ENCODE measurements at places on chromosomes 5 and 9.

DNA sequence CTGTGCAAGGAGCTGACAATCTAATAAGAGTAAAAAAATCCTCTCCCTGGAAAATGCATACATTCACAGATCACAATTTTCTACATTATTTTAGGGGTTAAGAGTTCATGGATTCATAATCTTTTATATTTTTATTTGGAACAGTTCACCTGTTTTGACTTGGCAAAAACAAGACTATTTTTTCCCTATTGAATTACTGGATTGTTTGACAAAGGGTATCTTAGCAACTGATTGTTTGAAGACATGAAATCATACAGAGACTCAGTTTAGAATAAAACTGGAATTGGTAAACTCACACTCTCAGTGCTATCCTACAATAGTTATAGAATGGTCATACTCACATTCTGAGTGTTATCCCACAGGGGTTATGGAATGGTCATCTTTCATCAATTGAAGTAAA lies 358.2 kb upstream of the PTGER4 start:
- DNase-seq = no peak

GRCh38 chr9:75432888-75433287 lies 344.6 kb downstream of the OSTF1 start:
- DNase-seq = no peak

- no peak for DNase-seq
These were observed 18.7 kb upstream of the GRPEL2 start for GRCh38 chr5:149326611-149327010.

- DNase-seq = no peak
These were observed 4.4 kb downstream of the SPRY4 start for GRCh38 chr5:142320430-142320738.

- peak; percentile 66 for DNase-seq
These were observed 72.7 kb downstream of the ZFAND5 start for GRCh38 chr9:72292256-72292682.

DNA sequence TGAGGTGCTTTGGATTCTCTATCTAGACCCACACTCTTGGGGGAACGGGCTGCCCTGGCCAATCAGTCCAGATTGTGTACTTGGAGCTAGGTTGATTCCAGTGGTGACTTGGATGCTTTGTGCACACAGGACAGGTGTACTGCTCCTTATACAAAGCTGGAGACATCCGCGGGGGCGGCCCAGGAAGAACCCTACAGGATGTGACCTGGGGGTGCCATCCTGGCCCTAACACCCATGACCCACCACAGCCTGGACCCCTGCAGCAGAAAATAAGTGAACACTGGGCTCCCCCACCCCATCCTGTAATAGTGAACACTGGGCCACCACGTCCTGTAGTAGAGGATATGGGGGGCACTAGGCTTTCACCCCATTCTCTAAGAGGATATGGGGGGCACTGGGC lies 12.1 kb upstream of the PLEKHG4B start:
- no peak for DNase-seq

GRCh38 chr5:98519571-98519970 lies 253.9 kb upstream of the RGMB start:
- DNase-seq = no peak

DNA sequence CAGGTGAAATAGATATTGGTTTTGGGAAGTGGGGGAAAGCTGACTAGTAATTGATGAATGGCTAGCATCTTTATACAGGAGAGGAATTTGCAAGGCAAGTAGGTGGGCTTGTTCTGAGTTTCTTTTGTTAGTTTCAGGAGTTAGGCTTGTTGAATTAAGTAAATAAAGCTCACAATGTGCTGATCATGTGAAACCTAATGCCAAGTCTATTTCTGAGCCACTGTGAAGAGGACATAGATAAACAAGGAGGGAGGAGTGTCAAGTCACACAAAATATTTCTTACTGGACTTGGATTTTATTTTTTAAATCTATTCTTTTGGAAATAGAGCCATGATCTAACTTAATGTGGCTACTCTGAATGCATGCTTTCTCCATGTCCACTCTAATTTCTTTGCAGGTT lies 19.9 kb downstream of the GDA start:
- DNase-seq = no peak

DNA sequence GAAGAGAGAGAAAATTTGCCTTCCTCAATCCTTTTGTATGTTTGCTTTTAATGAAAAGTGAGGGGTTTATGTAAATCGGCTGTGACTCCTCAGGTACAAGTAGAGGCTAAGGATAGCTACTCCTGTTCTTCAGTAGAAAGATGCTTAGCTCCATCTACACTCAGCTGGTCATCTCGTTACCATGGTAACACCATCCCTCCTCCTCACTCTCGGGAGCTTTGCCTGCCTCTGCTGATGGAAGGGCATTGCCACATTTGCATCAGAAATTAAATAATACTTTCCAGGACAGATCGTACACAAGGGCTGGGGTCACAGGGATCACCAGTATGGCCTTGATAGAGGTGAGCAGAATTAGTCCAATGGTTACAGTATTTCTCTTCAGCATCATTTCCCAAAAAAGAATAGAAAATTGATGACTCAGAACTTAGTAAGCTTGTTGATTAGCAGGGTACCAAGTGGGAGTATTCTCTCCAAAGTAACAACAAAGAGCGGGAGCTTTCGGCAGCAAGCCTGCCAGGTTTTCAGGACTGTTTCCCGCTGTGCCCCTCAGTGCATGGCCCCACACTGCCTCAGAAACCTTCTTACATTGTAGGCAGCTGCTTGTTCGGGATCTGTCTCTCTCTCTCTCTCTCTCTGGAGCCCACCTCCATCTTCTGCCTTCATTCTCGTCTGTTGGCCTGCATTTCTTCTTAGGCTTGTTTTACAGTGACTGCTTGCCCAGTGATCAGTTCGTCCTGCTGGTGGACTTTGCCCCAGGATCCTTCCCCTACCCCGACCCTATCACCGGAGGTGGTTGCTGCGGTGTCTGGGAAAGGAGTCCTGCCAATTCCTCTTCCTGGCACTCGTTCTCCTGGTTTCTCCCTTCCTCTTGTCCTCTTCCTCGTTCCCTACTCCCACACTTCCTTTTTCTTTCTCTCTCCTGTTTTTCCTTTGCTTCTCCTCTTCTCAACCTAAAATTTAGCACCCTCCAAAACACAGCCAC lies 51.9 kb upstream of the SNAPC3 start:
- peak; percentile 20 for DNase-seq

DNA sequence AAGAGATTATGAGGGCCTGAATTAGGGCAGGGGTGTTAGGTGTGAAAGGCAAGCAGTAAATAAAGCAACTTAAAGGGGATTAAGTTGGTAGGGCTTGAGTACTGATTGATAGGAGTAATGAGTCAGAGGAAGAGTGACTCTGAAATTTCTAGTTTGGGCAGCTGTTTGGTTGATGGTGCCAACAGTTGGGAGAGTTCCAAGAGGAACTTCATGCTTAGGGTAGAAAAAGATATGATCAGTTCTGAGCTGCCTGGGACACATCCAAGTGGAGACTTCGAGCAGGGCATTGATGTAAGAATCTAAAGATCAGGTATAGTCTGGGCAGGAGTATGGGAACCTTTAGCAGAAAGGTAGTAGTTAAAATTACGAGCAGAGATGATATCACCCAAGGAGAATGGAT lies 10.2 kb downstream of the MAMDC2 start:
- no peak for DNase-seq

DNA sequence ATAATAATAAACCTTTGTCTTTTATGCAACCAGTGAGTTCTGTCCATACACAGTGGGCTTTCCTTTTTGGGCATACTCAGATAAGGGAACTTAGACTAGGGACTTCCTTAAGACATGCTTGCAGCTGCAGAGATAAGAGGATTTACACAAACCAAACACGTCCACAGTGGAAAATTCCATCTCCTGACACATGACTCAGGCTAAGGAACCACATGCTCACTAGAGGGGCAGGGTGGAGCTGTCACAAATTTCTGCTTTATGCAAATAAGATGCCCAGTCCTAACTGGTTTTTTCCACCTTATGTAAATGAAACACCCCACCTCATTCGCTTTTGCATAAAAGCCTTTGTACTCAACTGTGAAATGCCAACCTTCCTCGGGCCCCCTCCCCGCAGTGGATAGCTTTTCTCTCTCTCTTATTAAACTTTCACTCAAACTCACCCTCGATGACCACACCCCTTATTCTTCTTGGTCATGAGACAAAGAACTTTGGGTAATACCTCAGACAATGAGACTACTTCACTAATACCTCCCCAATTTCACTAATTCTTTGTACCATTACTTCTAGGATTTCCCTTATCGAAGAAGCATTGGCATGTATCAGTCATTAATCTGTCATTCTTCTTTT lies 170.3 kb upstream of the FTMT start:
- peak; percentile 33 for DNase-seq

DNA sequence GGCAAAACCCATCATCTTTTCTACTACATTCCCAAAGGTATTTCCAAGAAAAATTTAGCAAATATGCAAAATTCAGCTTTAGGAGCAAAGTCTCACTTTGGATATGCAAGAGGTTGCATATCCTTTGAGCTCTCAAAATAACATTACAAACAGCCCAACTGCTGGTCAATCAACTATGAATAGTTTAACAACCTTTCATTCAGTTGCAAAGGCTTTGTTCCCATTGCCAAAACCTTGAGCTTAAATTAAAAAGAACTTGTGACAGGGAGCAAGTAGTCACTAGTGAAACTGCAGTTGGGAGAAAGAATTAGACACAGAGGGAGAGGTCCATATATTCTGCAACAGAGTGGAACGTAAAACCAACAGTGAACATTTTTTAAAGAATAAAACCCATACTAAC lies 8.8 kb downstream of the ZNF608 start:
- no peak for DNase-seq

DNA sequence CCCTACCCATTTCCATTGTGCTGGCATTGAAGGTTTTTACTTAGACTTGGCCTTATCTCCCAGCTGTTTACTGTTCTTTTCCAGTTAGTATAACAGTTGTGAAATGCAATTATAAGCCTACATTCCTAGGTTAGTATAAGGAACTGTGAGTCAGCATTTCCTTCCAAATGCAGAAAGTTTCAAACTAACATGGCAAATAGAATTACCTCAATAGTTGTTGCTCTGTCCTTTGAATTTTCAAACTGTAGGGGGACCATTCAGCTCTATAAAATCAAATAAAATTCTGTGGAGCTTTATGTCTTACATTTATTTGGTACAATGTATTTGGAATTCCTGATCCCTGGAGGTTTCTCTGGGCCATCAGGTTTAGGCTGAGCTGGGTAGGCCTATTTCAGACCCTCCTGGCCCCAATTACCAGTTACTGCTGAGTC lies 47.2 kb downstream of the ARHGEF28 start:
- peak; percentile 92 for DNase-seq

- DNase-seq = no peak
These were observed 75.1 kb downstream of the SH3GL2 start for GRCh38 chr9:17653947-17654465.

DNA sequence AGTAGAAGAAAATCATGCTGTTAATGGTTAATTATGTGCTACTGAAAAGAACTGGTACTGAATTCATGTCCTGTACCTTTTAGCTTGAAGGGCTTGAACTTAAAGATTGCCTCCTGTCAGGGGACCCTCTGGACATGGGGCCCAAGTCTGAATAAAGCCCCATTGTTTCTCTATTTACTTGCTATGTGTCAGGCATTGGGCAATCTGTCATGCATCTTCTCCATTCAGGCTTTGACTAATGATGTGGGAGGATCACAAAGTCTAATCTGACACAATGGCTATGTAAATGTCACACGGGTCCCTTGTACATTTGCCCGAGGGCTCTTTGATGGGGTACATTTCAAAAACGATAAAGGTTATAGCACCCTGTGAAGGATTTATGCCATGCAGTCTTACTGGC lies 64.0 kb upstream of the TUSC1 start:
- no peak for DNase-seq

GRCh38 chr5:89668821-89669220 lies 740.7 kb downstream of the CETN3 start:
- no peak for DNase-seq

- DNase-seq = no peak
These were observed 72.9 kb downstream of the ANGPTL2 start for GRCh38 chr9:127049581-127049980.

All from fibroblast of villous mesenchyme (primary cell).